ENCODE measurements at places on chromosomes 5 and 9.

GRCh38 chr5:15500325-15501001 lies 483 bp downstream of the FBXL7 start:
- no peak for DNase-seq

DNA sequence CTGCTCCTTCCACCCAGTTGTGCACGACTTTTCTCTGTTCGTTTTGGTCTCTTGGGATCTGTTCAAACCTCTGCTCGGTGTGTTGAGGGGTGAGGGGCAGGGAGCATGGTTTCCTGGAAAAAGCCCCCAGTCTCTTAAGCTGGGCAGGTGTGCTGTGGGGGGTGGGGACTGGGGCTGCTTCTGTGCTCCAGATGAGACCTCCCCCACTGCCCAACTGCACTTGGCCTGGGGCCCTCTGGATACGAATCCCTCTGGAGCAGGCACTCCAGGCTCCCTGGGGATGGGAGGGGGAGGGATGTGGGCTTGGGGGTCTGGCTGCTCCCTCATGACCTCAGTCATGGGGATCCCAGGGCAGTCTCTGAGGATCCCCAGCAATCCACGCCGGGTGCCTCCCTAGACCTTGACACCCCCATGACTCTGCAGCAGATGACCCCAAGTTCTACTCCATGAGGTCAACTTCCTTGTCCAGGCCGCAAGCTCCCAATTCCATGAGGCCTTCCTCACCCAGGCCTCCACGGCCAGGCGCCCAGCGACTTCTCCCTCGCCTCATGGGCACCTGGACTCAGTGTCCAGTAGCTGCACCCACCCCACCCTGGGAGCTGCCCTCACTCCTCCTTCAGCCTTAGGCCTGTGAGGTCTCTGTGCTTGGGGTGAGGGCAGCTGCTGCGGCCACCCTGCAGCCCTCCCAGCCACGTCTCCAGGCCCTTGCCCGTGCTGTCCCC lies 5.9 kb upstream of the AHRR start:
- no peak for DNase-seq

DNA sequence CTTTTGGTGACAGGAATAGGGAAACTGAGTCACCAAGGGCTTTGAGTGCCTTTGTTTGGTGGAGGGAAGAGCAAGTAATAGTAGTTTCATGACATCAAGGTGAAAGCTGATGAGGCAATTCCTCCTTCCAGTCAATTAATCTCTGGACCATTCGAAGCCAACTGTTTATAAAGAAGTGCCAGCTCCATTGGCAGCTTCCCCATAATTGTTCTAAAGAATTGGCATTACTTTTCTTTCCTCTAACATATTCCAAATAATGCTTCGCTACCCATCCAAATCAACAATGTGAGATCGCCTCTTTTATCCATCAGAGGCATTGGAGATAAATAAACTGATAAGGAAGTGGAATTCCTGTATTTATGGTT lies 132.4 kb downstream of the NPR3 start:
- DNase-seq, result no peak

DNA sequence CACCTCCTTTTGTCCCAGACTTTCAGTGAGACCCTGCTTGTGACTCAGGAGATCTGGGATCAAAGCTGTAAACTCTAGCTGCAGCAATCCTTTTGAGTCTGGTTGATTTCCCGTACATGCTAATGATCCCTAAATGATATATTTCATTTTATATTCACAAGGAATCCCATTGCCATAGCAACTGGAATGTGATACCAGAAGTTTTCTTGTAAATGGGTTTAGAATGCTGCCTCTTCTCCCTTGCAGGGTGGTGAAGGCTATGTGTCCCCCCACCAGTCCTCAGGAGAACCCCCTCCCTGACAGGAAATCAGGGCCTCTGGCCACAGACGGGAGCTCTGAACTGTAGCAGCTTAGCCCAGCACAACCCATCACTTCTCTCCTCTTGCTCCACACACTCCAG lies 215.0 kb downstream of the FSTL4 start:
- DNase-seq, result no peak

GRCh38 chr9:124231095-124231737 lies 26.5 kb upstream of the NEK6 start:
- DNase-seq, result no peak

- DNase-seq, result no peak
These were observed 978 bp upstream of the UBE2B start for GRCh38 chr5:134370311-134370870.

- no peak for DNase-seq
These were observed 128.1 kb downstream of the PRDM6 start for GRCh38 chr5:123217173-123217572.

DNA sequence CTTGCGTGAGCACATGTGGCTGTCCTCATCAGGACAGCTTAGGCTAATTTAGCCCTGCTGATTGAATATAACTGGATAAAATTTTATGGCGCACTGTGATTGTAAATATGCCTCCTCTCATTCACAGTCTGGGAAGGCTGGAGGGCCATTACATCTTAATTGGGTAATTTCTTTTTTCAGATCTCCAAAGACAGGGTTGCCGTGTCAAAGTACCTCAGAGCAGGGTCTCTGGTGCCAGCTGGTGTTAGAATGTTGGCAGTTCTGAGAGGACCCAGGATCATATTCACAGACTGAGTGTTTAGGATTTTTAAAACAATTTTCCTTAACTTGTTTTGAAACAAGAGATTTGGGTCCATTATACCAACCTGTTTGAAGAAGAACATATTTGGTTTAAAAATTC lies 455.7 kb upstream of the TLE4 start:
- DNase-seq, result no peak

GRCh38 chr9:68740561-68740960 lies 35.5 kb downstream of the PIP5K1B start:
- DNase-seq, result no peak

DNA sequence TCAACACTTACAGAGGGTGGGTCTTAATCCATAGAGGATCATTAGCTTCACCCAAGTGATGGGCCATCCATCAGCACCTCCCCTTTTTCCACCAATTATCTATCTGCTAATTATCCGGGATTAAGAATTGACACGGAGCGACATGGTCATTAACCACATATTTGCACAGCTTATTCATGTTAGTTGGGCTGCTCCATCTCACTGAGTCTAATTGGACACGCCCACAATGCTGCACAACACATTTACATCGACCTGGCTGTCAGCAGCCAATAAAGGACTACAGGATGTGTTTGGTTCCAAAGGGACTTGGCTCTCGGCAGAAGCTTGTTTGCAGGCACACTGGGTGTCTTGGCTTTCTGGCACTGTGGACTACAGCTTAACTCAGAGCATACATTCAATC lies 21.6 kb downstream of the FOXE1 start:
- DNase-seq, result no peak

DNA sequence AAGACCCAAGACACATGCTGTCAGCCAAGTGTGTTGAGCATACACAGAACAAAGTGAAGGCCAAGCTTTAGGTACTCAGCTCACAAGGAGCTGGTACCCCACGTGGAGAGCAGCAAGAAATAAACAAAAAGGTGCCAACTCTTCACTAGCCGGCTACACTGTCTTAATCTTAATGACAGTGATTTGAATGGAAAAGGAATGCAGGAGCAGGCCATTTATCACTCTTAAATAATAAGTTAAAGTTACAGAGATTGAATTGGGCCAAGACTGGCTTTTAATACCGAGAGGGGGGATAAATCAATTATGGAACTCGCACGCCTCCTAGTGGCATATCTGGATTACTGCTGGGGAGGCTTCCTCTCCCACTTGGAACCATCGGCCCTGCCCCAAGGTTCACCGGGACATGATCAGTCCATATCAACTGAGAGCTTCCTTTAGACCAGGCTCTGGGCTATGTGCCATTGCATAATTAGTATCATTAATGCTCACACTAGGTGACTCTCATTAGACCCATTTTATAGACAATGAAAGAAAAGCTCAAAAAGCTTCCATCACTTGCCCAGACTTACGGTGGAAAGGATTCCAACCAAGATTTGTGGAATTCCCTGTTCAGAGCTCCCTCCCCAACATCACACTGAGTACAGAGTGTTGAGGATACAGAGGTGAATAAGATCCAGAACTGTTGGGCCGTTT lies 94.0 kb downstream of the ACTL7B start:
- peak; percentile 34 for DNase-seq

- DNase-seq, result no peak
These were observed 15.7 kb upstream of the KCNN2 start for GRCh38 chr5:114346181-114346580.

DNA sequence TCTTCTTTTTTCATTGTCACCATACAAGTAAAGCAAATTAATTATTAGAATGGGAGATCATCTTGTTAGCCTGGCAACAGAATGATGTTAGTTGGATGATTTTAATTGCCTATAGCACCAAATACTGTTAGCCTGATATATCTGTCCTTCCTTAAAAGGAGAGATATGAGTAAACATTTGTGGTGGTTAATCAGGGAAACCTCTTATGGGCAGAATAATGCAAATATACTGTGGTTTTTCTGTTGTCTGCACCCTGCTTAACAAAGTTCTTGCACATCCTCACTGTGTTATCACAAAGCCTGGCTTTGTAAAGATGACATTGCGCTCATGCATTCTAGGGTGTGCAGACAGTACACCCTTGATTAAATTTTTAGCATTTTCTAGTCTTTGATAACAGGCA lies 254.9 kb upstream of the SMC2 start:
- DNase-seq, result no peak

DNA sequence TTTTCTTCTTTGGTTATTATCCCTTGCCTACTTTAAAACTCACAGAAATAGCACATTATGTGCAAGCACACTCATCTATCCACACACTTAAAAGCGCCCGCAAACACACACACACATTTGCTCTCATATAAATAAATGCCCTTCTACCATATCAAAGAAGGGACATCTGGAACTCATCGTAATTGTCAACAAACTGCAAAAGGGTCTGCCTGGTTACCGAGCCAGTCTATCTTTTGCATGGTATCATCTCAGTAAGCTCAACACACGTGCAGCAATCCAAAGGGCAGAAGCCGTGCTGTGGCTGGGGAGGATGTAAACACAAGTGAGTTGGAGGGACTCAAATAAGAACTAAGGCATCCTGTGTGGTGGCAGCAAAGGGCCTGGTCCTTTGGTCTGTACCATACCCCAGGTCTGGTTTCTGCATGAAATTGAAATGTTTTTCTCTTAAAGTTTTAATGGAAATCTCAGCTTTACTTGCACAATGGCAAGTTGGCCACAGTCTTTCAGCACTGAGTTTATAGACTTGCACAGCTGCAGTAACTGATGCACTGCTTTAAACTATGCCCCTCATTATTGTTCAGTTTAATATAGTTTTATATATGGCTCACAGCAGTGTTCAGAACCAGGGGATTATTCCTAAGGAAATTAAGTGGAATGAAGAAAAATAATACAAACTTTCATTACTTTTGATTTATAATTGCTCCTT lies 331.0 kb downstream of the ADAMTS6 start:
- no peak for DNase-seq

DNA sequence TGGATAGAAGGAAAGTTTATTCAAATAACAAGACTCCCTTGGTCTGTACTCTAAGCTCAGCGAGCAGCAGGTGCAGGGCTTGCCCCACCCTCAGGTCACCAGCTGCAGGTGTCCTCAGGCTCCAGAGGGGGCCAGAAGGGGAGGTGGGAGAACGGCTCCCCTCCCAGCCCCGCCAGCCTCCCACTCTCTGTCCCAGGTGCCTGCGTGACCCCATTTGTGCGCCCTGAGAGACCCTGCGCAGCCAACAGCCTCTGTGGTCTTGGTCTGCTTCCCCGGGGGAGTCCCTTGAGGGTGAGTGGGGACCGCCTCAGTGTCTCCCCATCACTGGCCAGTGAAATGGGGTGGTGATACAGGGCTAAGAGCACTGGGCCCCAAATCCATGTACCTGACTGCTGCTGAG lies 62.3 kb upstream of the STXBP1 start:
- no peak for DNase-seq

DNA sequence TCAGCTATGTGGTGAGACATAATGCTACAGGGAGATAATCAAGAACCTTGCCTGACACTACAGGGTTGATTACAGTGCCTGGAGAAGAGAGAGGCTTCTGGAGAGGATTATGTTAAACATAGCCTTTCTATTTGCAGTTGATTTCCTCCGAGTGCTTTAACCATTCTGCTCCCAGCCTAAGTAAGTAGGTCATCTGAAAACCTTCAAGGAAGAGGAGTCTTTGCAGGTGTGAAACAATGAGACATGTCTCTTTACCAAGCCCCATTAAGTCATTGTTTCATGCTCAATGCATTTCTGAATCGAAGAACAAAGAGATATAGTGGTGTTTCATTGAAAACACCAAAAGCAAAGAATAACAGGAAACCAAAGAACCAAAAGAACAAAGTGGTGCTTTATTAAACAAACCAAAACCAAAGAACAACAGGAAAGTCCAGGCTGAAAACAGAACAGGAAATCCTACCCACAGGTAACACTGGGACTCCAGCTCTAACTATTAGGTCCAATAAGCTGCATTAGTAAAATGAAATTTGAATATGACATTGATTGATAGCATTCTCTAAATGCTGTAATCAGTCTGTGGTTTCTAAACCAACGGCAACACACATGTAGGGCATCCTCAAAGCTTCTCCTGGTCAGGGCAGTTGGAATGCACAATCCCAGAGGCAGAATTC lies 113.3 kb upstream of the SPATA31D4 start:
- no peak for DNase-seq

DNA sequence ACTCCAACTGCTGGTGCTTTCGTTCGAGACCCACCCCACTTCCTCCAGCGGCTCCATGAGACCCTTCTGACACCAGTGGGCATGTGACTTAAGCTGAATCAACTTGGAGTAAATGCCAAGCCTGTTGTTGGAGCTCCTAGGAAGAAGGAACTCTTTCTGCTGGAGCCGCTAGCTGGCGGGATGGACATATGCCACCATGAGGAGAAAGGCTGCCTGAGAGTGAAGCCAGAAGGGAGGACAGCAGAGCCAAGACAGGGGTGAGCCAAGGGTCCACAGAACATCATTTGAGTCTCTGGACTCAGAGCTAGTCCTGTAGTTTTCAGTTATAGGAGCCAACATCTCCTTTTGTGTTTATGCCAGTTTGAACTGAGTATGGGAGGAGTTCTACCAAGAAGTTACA lies 35.9 kb downstream of the ANXA6 start:
- no peak for DNase-seq

DNA sequence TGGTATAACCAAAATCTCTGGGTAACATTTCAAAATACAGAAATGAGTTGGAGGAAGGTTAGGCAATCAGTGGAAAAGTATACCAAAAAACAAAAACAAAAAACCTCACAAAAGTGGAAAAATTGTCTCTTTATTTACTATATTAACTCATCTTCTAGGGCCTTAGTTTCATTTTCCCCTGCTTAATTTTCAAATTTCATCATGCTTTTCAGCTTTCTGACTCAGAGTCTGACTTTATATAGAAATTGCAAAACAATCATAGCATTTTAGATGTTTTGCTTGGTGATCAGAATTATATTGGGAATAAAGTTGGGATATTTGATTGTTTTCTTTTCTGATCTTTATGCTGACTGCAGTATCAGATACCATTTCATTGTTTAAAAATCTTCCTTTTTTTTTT lies 257.0 kb upstream of the PRR16 start:
- DNase-seq, result no peak

Measured in activated CD4-positive, alpha-beta T cell treated with anti-CD3 and anti-CD28 coated beads, Interleukin-2, amount 50 U/mL, for 16 hours (primary cell).